Stimulated activated CD8-positive, alpha-beta memory T cell treated with anti-CD3 and anti-CD28 coated beads, Interleukin-7, amount 100 ng/mL, for 1 hour (primary cell): ENCODE measurements at places on chromosomes 2 and 18.

DNA sequence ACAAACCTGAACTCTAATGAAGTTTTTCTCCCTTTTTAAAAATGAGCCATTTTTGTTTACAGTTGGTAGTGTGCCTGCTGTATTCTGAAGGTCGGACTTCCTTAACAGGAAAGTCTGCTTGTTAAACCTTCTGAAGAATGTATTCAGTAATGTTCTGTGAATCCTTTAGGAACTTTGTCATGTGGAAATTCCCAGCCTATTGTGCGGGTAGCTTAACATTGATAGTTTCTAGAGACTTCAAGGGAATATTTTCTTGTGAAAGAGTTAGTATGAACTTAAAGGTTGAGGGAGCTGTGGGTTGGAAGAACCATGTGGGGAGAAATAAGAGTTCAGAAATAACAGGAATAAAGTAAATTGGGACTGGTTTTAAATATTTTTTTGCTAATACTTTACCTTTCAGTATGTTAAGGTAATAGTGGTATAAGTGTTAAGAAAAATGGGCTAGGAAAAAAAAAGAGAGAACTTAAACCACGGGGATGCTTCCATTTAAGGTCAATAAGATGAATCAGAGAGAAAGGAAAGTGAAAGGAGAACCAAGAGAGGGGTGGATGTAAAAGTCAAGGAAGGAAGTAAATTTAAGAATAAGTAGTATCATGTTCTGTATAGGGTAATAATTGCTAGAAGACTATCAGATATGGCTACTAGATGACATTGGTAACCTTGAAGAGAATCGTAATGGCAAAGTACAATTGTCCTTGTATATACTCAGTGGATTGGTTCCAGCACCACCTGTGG lies 90.5 kb downstream of the PMS1 start:
- no peak for DNase-seq

GRCh38 chr18:50374220-50374752 lies 560 bp upstream of the SKA1 start:
- no peak for DNase-seq

GRCh38 chr2:159728629-159729028 lies 16.3 kb downstream of the MARCHF7 start:
- no peak for DNase-seq

DNA sequence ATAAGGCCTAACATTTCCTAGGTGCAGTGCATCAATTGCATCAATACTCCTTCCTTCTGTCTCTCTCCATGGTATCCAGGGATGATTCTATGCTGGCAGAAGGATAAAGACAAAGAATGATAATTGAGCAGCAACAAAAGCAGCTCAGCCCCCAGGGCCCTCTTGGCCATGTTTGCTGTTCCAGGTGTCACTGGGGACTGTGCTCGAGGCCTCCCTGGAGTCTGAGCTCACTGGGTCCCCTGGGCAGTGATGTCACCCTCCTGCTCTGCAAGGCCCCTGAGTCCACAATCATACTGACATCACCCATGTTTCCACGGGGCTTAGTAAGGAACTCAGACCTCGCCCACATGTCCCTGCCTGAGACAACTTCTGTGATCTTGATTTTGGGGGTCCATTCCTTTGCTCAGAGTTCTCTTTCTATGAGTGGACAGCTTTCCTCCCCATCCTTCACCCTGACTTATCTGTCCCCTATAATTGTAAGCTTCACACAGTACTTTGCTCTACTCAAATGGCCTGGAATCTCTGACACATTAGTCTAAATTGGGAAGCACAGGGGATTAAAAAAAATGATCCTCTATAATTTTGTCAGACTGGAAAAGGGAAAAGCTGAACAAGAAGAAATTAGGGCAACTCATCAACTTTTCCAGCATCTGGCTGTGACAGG lies 15.8 kb upstream of the EXOC6B start:
- DNase-seq: no peak

DNA sequence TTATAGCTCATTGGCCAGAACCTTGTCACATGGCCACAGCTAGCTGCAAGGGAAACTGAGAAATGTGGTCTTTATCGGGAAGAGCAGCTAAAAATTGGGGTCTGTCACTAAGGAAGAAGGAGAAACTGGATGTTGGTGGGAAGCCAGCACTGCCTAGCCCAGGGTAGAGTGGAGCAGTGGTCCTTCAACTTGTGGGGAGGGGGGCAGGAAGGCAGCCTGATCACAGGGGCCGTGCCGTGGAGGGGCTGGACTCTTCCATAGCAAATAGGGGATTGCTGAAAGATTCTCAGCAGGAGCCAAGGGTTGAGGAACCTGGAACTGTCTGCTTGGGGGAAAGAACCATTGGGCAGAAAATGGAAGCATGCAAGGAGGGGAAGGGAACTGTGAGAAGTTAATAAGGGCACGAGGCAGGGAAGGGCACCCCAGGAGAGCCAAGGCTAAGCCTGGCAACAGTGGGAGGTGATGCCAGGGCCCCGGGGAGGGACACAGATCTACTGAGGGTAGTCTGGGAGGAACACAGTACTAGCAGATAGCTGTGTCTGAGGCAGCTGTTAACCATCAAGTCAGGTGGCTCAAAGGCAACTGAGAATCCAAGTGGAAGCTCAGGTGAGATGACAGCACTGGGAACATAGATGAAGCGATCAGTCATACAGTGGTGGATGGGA lies 5.9 kb upstream of the NEURL3 start:
- no peak for DNase-seq

- DNase-seq: no peak
Observed at GRCh38 chr18:27478459-27478858, 293.4 kb upstream of the CHST9 start.

GRCh38 chr18:2881088-2881839 lies 34.5 kb downstream of the EMILIN2 start:
- no peak for DNase-seq

- DNase-seq: no peak
Observed at GRCh38 chr2:6354546-6354945, 511.2 kb downstream of the CMPK2 start.

GRCh38 chr2:64491426-64491825 lies 32.7 kb upstream of the AFTPH start:
- no peak for DNase-seq

DNA sequence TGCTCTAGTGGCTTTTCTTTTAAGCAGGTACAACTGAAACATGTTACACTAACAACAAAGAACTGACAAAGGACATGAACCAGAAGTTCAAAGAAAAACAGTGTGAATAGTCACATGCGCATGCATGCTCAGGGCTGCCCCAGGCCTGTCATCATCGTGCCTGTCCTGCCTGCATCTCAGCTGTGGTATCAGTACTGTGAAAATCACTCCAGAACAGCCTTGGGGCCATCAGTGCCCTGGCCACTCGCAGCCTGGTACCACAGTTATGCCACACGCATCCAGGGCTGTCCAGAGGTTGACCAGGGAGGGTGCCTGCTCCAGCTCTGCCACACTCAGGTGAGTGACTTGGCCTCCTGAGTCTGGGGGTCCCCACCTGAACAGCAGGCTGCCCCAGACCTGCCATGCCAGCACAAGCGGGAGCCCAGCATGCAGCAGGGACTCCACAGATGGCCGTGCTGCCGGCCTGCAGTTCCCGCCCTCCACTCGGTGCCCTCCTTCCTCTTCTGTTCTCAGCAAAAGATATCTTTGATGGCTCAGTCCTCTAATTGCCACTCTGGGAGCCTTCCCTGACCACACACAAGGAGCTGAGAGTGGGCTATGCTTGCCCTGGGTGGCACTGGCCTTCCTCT lies 12.3 kb downstream of the LIMS2 start:
- DNase-seq: no peak

DNA sequence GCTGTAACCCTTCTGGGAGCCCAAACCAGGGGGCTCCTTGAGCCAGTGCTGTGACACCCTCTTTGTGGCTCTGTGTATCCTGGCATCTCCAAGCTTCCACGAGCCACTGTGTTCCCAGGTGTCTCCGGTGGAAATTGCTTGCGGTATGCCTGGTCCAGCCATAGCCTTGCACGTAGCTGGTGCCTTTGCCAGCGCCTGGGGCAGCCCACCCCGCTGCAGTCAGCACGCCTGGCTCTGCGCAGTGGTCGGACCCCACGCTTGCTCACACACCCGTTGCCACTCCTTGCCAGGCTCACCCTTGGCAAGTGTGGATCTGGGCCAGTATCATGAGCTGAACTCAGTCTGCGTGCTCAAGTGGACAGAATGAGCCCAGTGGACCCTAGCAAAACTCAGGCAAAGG lies 152.3 kb downstream of the MBD5 start:
- DNase-seq: no peak

- DNase-seq: no peak
Observed at GRCh38 chr2:223612501-223612900, 10.3 kb upstream of the SCG2 start.

GRCh38 chr2:168565112-168565511 lies 109.0 kb downstream of the CERS6 start:
- DNase-seq: no peak

- no peak for DNase-seq
Observed at GRCh38 chr2:206435742-206436141, 7.6 kb upstream of the ADAM23 start.

GRCh38 chr2:144454466-144455287 lies 65.2 kb downstream of the ZEB2 start:
- no peak for DNase-seq

- no peak for DNase-seq
Observed at GRCh38 chr18:74669136-74669798, 71.6 kb downstream of the ZNF407 start.

GRCh38 chr18:62957885-62958472 lies 242.6 kb downstream of the PHLPP1 start:
- DNase-seq: no peak

GRCh38 chr2:184779777-184780176 lies 181.4 kb downstream of the ZNF804A start:
- DNase-seq: no peak

- no peak for DNase-seq
Observed at GRCh38 chr2:70344195-70344594, 42.3 kb upstream of the FAM136A start.

DNA sequence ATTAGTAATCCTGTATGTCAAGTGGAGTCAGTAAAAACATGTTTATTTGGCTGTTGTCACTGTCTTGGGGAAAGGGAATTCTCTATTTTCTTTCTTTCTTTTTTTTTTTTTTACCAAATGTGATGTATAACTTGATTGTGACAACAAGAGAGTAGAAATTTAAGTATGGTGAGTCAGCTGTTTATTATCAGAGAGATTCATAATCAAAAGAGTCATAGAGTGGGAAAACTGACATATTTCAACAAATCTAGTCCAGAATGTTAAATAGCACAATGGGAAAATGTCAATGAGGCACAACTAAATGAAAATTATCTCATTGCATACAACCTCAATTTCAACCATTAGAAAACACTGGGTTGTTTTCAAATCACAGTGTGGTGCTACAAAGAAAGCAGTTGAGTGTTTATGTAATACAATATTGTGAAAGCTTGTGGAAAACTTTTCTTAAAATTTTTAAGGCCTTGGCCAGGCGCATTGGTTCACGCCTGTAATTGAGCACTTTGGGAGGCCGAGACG lies 111.9 kb upstream of the DTNA start:
- DNase-seq: no peak

DNA sequence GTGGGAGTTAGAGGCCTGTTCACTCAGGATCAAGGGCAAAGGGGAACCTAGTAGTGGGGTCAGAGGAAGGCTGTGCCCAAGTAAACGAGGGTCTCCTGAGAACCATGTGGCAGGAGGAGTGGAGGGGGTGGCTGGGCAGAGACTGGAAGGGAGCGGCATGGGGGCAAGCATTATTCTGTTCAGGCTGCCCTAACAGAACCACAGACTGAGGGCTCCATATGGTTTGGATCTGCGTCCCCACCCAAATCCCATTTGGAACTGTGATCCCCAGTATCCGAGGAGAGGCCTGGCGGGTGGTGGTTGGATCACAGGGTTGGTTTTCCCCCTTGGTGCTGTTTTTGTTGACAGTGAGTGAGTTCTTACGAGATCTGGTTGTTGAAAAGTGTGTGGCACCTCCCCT lies 287.0 kb downstream of the PHLPP1 start:
- no peak for DNase-seq

DNA sequence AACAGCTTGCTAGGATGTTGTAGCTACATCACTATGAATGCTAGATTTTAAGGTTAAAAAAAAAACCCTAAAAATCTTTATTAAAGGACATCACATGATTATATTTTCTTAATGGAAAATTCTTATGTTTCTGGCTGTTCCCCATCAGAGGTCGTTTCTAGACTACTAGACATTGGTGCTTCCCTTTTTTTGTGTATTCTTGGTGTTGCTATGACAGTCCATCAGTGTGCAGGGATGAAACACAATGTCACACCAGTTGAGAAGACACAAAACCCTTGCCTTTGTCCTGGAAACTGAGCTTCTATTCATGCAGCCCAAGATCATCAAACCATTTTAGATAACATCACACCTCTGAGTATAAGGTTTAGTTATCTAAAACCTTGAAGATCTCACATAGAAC lies 19.9 kb upstream of the TMEM131 start:
- DNase-seq: no peak

GRCh38 chr2:7468955-7469354 lies 551.7 kb downstream of the RNF144A start:
- DNase-seq: no peak

- DNase-seq: no peak
Observed at GRCh38 chr2:164917296-164917903, 37.9 kb downstream of the SLC38A11 start.

- DNase-seq: no peak
Observed at GRCh38 chr18:22752014-22752413, 181.1 kb upstream of the RBBP8 start.

GRCh38 chr2:234913208-234913626 lies 38.6 kb upstream of the SH3BP4 start:
- no peak for DNase-seq

DNA sequence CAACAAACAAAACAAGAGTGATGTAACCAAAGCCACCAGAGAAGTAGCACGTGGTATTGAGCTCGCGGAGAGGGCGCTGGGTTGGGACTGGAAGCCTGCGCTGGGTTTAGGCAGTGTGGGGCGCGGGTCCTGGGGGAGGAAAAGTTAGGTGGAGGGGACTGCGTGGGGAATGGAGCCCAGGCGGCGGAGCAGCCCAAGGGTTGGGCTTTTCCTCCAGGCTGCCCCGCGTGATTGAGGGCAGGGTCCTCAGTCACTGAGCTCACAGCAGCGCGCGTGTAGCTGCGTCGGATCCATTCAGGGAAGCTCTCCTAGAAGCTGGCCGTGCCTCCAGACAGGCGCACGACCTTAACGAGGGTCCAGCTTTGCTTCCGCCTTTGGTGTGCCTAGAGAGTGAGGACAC lies 357.4 kb downstream of the GALR1 start:
- no peak for DNase-seq

- no peak for DNase-seq
Observed at GRCh38 chr18:42339372-42339771, 384.3 kb downstream of the PIK3C3 start.
